Lower leg skin (tissue), 4 donors: ENCODE measurements at places on chromosomes 16 and 17.

GRCh38 chr17:64103391-64104364 is 26.3 kb downstream of the ERN1 start:
- DNase-seq, result no peak

- DNase-seq, result no peak
These were observed 304.4 kb upstream of the AXIN2 start for GRCh38 chr17:65865715-65866425.

DNA sequence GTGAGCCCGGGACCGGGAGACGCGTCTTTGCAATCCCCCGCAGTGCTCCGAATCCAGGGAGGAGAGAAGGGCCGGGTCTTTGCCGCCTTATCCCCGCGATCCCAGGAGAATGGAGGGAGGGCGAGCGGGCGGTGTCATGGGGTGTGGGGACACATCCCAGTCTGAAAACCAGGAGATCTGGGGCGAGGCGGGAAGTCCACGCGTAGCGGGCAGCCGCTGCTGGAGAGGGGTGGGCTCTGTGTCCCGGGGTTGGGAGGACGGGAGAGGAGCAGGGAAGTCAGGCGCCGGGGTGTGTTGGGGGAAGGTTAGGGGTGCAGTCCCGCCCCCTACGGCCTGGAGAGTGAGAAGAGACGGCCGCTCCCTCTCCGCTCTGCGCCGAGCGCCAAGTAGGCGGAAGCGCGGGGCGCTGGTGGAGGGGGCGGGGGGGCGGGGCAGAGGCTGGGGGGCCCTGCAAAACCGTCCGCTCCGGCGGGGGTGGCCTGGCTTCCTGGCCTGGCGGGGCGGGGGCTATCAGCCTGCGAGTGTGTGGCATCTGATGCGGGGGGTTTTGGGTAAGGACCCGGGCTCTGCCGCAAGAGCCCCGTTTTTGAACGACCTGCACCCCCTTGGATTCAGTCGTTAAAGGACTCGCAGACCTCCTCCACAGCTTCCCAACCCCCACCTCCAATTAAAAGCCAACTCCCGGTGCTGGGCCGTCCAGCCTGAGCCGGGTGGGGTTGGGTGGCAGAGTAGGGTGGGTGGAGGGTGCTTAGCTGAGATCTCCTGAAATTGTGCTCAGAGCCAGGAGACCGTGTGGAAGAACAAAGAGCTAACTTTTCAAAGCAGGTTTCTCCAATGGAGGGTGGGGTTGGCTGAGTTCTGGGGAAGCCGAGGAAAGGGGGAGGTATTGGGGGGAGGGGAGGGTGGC is 654 bp downstream of the LASP1 start:
- DNase-seq, result peak; percentile 95

- DNase-seq, result no peak
These were observed 86.3 kb downstream of the WNT3 start for GRCh38 chr17:46732160-46732559.

DNA sequence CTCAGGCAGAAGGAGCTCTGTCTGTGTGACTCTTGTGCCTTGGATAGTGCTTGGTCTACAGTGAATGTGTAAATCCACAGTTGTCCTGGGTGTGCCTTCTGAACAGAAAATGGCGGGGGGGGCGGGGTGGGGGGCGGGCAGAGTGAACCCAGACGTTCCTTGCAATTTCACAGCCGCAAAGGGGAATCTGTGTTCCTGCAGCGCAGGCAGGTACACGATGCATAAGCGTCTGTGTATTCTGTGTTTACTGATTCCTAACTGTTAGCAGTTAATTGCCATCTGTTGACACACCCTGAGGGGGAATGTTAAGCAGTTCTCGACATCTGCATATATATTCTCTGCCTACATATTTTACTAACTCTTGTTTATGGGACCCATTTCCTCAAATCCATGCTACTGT is 123.5 kb upstream of the ZFHX3 start:
- DNase-seq, result no peak

DNA sequence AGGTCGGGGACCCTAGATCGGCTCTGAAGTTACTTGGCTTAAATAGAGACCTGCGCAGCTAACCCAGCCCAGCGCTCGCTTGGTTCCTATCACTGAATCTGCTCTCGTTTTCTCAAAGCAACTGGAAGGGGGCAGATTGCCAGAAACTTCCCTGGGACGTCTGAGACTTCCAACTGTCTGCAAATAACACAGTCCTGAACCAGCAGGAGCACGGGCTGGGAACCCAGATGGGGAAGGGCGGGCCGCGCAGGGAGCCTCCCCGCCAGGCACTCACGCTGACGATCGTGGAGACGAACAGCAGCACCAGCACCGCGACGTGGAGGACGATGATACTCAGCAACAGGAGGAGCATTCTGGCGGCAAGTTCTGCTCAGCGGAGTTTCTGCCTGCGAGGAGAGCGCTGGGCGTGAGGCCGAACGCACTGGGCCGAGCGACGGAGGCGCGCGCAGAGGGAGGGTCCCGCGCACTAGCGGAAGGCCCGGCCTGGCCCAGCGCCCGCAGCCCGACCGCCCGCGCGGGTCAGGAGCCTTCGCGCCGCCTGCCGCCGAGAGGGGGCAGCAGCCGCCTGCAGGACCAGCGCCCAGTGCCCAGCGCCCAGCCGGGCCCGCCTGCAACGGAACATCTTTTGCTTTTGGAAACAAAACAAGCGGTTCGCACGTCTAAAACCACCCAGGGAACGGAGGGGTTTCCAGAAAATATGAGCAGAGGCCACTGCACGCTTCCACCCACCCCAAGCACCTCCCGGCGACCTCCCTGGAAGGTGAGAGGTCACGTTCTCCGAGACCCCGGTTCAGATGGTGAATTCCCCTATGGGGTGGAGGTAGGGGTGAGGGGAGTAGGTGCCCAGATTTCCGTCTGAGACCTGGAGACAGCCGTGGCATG is 4.5 kb downstream of the PMP22 start:
- peak; percentile 85 for DNase-seq

DNA sequence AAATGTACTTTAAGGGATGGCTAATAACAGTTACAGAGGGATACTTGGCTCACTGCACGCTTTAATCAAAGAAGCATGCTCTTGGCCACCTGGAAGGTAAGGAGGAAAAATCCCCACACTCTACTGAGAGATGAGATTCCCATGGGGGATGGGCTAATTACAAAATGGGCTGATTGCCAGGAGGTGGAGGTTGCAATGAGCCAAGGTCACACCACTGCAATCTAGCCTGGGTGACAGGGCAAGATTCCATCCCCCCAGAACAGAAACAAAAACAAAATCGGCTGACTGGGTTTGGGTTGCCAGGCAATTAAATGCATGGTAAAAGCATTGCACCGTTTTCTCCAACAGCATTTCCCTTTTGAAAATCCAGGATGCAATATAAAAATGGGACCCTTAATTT is 18.0 kb downstream of the N4BP1 start:
- no peak for DNase-seq

GRCh38 chr17:8941520-8941919 is 24.0 kb downstream of the PIK3R5 start:
- DNase-seq, result no peak

- peak; percentile 95 for DNase-seq
These were observed 5.5 kb upstream of the KIF22 start for GRCh38 chr16:29784901-29785500.

- no peak for DNase-seq
These were observed 7.1 kb upstream of the CNP start for GRCh38 chr17:41959336-41960095.

DNA sequence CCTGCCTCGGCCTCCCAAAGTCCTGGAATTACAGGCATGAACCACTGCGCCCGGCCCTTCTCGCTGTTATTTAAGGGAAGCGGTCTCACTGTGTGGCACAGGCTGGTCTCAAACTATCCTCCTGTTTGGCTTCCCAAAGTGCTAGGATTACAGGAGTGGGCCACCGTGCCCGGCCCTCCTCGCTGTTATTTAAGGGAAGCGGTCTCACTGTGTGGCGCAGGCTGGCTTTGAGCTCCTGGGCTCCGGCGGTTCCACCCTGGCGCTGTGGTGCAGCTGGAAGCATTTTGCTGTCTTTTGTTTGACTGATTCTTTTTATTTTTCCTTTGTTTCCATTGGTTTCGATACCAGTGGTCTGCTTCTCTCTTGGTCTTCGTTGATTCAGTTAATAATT is 40.7 kb downstream of the FOXK2 start:
- DNase-seq, result no peak

GRCh38 chr17:62705156-62705777 is 77.8 kb downstream of the MRC2 start:
- no peak for DNase-seq

DNA sequence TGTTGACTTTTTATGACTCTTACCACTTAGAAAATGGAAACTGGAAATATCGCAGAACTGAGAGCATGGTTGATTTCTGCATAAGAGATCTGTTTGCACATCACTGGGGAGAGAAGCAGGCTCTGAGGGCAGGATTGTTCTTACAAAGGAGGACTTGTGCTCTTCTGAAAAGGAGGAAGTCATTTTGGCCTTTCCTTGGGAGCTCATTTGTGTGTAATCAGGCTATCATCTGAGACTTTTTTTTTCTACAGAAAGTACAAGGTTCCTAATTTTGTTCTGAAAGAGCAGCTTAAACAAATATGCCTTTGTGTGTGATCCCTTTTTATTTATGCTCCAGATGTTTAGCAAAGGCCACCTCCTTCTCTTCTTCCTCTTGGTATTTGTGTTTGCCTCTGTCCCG is 145.7 kb upstream of the CACNG5 start:
- DNase-seq, result no peak

DNA sequence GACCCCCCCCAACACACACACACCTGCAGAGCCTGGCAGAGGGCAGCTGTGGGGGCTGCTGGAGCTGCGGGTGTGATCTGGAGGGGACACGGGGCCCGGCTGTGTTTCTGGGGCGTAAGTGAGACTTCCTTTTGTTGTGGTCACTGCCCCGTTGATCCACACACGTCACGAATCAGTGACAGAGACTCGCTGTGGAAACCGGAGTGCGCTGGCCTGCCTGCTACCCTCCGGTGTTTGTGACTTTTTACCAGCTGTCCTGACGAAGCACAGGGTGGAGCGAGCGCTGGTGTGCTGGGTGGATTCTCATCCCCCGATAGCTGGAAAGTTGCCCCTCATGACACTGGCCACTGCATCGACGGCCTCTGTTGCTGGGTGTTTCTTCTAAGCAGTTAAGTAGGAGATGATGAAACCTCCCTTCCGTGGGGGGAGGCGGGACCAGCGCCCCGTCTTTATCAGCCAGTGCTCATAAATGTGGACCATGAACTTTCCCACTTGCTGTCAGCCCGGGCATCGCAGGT is 2.3 kb downstream of the METRNL start:
- DNase-seq, result peak; percentile 78

GRCh38 chr17:60645918-60646523 is 31.6 kb upstream of the BCAS3 start:
- no peak for DNase-seq

DNA sequence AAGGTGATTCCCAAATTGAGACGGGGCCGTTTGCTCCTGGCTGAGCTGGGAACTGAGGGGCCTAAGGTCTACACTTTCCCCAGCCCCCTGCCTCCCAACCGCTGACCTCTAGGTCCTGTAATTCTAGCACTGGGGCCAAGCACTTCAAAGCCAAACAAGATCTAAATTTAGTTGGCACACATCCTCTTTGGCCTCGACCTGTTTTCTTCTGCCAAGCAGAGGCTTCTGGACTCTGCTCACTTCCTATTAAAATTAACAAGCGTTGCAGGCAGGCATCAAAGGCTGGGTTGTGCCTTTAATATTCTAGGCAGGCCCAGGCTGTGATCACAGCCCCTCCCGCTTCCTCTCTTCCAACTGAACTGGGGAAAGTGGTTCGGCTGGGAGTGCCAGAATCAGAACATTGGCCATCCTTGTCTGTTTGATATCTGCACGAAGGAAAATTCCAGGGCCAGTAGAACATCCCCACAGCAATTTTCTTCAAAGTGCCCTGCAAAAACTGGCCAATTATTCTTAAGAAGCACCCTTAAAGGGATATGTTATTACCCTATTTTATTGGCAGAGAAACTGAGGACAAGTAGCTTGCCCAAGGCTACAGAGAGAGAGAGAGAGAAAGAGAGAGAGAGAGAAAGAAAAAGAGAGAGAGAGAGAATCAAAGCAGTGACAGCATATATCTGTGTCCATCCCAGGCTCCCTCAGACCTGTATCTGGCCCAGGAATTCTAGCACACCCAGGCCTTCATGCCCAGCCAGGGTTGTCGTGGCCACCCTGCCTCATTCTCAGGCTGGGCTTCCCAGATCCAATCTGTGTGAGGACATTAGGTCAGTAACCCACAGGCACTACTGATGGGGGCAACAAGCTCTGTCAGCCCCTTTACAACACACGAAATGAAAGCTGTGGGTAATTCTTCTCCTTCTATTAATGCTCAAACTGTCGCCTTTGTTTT is 12.8 kb upstream of the MT4 start:
- peak; percentile 26 for DNase-seq

DNA sequence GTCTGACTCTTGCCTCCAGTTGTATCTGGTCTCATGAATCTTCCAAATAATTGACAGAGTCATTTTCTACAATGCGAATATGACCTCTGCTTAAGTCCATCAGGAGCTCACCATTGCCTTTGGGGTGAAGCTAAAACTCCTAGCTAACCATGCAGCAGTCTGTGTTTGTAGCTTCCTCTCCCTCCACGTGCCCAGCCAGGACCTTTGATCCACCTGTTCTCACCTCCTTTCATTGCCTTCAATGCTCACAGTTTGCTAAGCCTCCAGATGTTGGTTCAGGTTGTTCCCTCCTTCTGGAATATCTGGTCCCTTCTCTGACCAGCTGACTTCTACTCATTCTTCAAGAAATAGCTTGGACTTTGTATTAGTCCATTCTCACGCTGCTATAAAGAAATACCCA is 23.0 kb downstream of the BMERB1 start:
- no peak for DNase-seq

GRCh38 chr17:72725433-72726068 is 366.9 kb downstream of the SLC39A11 start:
- no peak for DNase-seq

- DNase-seq, result no peak
These were observed 3.8 kb downstream of the IST1 start for GRCh38 chr16:71899171-71899570.

GRCh38 chr16:70476272-70477020 is 22.1 kb downstream of the FCSK start:
- DNase-seq, result no peak

DNA sequence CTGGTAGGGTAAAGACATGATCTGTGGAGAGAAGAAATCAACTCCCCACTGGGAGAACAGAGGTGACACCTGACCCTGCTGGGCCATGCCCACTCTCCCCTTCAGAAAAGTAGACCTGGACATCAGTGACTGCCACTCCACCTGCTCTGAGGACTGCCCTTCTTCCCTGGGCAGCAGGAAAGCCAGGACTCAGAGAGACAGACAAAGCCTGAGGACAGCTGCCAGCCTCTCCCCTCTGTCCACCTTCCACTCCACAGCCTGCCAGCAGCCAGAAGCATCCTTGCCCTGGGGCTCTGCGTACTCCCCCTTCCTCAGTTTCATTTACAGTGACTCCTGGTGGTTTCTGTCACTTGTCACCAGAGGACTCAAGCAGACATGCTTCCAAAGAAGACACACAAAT is 24.5 kb downstream of the ZDHHC7 start:
- DNase-seq, result no peak

- no peak for DNase-seq
These were observed 42.9 kb downstream of the CPD start for GRCh38 chr17:30421592-30421991.

- DNase-seq, result no peak
These were observed 25.1 kb downstream of the CASKIN2 start for GRCh38 chr17:75490173-75490743.
